ENCODE measurements at places on chromosomes 2 and 18. TPM values are rescaled to one million over a fixed set of nuclear protein-coding genes. Genes with fewer than 3 reads are reported as not detected.

DNA sequence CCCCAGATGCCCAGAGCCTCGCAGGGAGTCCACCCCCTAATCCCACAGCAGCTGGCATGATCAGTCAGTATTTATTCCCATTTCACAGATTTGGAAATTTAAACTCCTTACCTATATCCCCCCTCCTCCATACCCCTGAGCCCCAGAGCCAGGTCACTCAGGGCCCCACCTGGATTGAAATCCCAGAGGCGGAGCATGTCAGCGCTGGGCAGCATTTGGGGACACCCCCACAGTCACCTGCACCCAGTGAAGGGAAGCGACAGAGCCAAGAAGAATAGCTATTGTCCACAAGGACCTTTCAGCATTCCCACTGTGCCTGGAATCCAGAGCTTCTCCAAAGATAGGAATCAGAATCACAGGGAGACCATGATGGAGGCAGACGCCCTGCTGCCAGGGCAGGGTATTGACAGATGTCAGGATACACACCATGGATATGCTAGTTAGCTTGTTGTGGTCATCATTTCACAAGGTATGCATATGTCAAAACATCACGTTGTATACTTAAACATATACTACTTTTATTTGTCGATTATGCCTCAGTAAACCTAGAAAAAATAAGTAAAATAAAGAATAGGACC is 968 bp upstream of the ASTL start:
- no peak for DNase-seq

- no peak for DNase-seq
These were observed 58.1 kb upstream of the TMEM182 start for GRCh38 chr2:102703748-102704147.

DNA sequence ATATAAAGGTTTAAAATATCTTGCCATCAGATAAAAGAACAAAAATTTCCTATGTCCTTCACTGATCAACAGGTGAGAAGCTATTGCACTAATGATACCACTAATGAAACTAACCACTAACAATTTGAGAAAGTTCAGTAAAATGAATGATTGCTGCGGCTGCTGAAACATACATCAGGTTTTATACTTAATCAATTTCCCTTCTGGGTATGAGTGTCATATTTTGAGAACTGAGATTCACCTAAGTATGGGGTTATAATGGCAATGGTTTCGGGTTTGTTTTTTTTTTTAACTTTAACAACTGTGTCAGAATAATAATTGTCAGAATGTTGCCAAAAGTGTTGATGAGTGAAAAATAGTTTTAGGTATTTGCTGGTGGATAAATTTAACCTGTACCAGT is 151.3 kb upstream of the SLC39A10 start:
- no peak for DNase-seq

- DNase-seq, result no peak
These were observed 45.2 kb upstream of the NEUROD1 start for GRCh38 chr2:181725476-181725875.

DNA sequence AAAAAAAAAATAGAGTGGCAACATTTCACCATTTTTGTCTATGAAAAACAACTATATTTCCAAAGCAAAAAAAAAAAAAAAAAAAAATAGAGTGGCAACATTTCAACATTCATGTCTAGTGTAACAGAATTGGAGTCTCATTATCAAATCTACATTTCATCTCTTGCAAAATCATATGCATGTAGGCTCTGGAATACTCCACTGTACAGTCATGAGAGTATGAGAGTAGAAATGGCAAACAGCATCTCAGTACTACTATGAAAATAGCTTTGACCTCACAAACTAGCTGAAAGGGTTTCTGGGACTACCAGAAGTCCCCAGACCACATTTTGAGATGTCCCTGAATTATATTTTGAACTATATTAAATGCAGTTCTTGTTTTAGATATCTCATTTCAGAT is 82.8 kb downstream of the SMAD2 start:
- DNase-seq, result no peak

- DNase-seq, result peak; percentile 90
These were observed at the start of gene LIMS1 for GRCh38 chr2:108533832-108534583. Gene LIMS1 (plus strand): TSS chr2:108534470. CDS start chr2:108534563, 93 bp downstream.

- DNase-seq, result no peak
These were observed 9.3 kb downstream of the ALPG start for GRCh38 chr2:232415736-232416520.

DNA sequence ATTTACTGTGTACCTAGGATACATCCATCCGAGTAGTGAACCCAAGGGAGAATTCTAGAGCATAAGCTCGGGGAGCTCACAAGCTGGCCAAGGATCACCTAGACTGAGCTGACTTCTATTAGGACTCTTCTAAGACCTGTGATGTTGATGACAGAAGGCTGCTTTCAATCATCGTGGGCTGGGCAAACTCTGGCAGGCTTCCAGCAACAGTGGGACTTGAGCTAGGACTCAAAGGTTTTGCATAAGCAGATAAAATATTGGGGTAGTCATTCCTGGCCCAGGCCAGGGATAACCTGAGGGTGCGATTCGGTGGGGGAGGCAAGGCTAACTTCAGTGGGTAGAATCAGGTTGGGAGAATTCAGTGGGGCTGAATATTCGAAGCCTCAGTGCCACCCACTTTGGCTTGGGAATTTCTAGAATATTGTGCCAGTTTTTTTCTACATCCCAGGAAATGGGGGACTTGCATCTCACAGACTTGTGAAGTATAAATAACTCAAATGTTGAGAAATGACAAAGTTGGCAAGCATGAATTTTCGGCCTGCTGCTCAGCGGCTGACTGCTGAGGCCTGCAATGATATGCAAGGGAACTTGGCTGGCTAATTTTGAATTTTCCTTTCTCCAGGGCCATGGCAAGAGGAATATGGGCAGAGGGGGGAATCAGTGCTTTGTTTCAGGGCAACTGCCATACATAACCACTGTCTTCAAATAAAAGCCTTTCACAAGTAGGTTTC is 274.3 kb downstream of the PRKCE start:
- no peak for DNase-seq

DNA sequence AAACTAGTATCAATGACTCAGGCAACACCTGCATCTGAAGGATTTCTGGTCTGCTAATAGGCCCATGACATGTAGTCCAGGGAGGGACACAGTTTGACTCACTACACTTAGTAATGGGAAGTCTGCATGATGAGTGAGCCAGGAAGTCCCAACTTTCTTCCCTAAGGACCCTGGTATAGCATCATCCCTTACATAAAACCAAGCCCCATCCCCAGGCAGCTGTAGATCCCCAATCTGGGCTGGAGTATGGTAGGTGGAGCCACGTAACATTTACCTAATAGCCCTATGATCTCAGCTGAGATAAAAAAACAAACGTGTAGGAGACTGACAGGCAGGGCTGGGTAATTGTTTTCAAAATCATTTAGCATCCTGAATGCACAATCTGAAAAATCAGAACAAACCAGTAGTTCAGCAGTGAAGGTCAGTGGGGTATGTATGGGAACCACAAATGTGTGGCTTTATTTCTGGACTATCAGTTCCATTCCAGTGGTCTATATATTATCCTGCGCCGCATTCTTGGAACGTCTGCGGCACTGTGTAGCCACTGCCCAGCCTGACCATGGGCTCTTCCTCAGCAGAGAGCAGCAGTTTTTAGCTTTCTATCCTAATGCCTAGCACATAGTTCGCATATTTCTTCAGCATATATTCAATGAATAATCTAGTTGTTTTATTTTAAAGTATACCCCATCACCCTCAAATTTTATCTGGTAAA is 33.5 kb downstream of the EPB41L3 start:
- DNase-seq, result no peak

- DNase-seq, result no peak
These were observed 19.6 kb upstream of the SERPINB11 start for GRCh38 chr18:63683152-63683551.

GRCh38 chr18:77123320-77124231 is 9.0 kb downstream of the MBP start:
- peak; percentile 42 for DNase-seq

GRCh38 chr2:127415593-127416505 is 2.4 kb upstream of the PROC start:
- peak; percentile 86 for DNase-seq

Gene KIF5C
- 18.3 TPM for total RNA-seq

GRCh38 chr2:196149948-196150347 is 21.4 kb downstream of the STK17B start:
- DNase-seq, result no peak

DNA sequence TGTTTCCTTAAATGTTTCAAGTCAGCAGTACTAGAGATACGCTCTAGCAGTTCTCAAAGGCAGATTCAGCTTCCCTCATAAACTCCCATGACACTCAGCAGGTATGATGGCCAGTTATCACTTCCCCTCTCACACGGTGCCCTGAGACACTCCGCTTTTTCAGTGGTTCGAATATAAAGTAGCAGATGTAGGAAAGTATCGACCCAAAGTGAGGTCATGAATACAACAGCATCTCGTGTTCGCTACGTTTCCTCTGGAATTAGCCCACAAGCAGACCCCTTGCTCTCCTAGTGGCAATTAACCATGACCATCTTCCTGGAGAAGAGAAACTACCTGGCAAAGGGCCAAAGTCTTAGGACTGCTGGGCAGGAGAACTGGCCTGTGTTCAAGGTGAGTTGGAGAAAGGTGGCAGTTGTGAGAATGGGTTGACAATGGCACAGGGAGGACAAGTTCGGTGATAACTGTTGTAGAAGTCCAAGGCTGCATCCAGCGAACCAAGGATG is 9.3 kb upstream of the AGBL5 start:
- no peak for DNase-seq

DNA sequence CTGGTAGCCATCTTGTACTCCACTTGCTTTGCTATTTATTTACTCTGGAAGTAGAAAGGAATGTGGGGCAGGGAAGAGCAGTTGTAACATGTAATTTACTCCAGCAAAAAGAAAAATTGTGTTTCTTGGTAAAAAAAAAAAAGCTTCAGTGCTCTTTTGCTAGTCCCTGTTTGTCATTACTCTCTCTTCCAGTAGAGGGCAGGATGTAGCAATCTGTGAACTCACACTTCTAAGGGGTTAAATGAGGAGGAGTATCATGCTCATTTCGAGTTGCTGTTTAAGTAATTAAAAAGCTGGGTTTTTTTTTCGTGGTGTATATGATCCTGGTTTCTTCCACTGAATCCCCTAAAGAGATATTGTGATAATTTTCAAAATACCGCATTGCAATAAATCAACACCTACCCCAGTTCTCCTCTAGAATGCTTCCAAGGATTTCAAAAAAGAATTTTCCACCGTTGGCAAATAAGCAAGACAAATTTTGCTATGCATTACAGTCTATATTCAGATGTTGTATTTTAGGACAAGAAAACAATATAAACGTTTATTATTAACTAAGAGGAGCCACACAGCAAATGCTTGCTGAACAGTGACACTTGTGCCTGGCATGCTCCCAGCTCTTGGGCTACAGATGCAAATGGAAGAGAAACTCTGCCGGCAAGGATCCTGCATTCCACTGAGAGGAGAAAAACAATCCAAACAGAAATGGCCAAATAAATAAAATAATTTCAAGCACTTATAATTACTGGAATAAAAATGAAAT is 261.6 kb downstream of the ASXL3 start:
- DNase-seq, result no peak

GRCh38 chr2:65381607-65382051 is 50.8 kb downstream of the SPRED2 start:
- DNase-seq, result no peak

DNA sequence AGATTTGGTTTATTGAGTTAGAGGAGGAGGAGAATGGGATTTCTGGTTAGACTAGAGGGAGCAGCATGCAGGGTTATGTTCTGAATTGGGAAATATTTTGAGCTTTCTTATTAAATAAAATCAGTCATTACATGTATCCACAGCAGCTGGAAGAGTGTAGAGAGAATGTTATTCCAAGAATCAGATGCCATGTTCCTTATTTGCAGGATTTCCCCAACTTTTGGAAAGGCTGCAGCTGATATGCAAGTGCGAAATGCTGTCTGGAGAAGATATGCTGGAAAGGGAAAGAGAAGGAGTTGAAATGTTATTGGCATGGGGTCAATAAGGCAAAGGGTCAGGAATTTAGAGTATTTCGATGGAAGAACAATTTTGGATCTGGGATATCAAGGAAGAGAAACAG is 255.8 kb downstream of the MTX2 start:
- no peak for DNase-seq

Gene KLF11
- total RNA-seq, result 11.0 TPM

- no peak for DNase-seq
These were observed 63.2 kb downstream of the DLGAP1 start for GRCh38 chr18:4391859-4392258.

All from activated CD8-positive, alpha-beta memory T cell treated with anti-CD3 and anti-CD28 coated beads, Interleukin-2, amount 10 ng/mL, durations not matched to agents 7 days and 5 days (primary cell).